ENCODE measurements at places on chromosomes 3 and 15.

DNA sequence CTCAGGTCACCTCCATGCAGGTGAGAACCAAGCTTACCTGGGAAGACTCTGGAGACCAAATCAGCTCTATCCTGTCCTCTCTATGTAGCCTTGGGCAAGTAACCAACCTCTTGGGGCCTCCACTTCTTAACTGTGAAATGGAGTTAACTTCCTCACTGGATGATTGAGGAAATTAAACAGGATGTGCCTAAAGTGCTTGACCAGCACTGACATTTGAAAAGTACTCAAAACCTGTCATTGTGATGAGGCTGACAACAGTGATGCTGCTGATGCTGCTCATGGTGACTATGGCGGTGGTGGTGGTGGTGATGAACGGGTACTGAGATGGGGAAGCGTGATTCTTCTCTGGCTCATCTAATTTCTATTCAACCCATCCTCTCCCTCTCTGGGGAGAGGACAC, 22.3 kb downstream of the VIPR1 start:
- no peak for DNase-seq

DNA sequence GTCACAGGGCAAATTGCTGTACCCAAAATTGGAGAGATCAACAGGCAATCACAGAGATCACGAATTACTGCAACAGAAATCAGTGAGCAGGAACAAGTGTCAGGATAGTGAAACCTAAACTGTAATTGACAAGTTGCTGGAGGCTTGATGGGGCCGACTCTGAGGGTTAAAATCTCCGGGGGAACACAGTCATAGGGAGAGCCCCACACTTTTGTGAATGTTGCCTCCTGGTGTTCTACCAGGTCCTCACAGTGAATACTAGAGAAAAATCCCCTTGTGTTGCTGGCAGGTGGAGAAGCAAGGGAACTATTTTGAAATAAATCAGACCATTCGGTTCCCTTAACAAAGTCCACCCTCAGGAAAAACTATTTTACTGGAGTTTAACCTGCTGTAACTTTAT, 697.5 kb upstream of the CBLB start:
- DNase-seq: no peak

- DNase-seq: no peak
Observed at GRCh38 chr15:101326462-101327146, 31.6 kb upstream of the SNRPA1 start.

DNA sequence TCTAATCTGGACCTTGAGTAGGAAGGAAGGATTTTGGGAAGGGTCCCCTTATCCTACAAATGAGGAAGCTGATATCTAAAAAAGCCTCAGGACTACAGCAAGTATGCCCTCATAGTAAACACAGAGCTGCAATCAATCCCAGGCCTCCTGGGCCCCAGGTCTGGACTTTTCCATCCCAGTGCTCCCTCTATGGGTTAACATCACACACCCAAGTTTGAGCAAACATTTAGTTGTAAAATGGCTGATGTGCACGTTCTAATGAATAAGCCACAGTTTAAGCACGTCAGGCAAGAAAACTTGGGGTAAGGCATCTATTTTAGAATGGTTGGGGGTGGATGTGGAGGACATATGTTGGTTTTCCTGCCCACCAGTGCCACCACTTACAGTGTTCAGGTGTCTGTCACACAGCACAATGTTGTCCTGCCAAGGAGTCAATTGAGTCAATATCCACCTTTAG, 44.3 kb upstream of the UBE2E1 start:
- DNase-seq: no peak

- DNase-seq: no peak
Observed at GRCh38 chr3:146781606-146782005, 176.5 kb upstream of the PLSCR5 start.

GRCh38 chr3:55207744-55208143, 279.4 kb downstream of the WNT5A start:
- no peak for DNase-seq

GRCh38 chr15:88400591-88401250, 66.5 kb downstream of the MRPL46 start:
- no peak for DNase-seq

DNA sequence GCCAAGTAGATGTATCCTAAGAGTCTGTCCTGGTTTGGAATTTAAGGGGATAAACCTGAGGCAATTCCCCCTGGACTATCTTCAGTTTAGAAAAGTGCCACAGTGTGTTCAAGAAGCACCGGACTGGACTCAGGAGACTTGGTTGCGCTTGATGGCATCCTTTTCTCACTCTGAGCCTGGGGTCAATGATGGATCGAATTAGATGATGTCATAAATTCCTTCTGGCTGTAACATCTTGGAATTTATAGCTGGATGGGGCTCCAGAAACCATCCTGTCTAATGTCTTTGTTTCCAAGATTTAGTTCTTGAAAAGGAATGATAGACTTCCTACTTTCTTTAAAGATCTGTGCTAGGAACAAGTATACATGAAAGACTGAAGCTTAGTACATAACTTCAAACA, 280.6 kb downstream of the LPP start:
- DNase-seq: no peak

DNA sequence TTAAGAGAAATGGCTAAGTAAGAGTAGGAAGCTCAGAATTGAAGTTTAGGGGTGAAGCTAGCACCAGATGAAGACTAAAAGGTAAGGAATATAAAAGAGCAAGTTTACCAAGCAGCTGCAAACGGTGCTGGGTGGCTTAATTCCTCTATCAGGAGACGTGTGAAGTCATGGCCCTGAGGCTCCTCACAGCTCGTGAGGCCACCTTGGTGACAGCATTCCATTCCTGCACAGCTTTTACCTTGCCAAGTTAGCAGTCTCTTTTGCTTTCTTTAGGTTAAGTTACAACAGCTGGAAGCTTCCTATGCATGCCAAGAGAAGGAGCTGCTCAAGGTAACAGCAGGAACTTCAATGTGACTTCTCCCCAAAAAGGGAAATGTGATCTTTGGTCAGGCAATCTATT, 6.4 kb downstream of the TMCO5A start:
- DNase-seq: no peak

DNA sequence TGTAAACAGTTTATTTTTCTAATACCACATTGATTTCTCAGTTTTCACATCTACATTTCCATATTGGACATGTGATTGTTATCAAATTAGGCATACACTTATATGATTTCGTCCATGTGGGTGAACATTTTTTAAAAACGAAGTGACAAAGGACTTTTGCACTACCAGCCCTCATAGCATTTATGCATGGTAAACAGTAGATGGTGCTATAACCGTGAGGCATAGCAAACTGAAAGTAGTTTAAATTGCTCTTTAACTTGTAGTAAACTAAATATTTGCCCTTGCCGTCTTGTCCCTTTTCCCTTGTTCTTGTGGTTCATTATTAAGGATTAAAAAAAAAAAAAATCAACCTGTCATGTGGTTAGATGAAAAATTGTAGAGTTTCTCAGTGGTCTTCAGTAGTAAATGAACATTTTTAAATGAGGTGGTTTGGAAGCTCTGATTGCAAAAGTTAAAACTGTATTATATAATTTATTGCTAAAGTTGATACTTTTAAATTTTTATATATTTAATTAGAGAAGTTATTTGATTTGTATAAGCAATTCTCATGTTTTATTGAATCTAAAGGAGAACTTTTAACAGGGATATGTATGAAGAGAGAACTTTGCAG, 24.0 kb downstream of the STX19 start:
- DNase-seq: peak; percentile 26

DNA sequence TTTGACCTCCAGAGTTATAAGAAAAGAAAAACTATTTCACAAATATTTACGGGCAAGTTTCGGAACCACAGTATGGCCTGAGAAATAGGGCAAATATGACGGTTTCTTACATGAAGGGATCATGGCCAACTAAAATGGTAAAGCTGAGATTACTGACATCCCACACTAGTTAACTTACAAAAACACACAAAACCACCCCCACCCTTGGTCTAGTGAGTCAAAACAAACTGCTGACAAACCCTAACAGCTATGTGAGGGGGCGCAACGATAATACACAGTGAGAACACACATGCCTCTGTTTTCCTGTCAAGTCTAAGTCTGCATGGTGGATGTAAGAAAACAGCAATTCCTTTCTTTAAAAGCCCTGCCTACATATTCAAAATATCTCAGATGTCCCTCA, 32.3 kb downstream of the CBLB start:
- DNase-seq: no peak

Measured in memory B cell (primary cell).